Suppressor macrophage treated with lipopolysaccharide for 1 hour (primary cell): ENCODE measurements at places on chromosomes 13 and 19.

DNA sequence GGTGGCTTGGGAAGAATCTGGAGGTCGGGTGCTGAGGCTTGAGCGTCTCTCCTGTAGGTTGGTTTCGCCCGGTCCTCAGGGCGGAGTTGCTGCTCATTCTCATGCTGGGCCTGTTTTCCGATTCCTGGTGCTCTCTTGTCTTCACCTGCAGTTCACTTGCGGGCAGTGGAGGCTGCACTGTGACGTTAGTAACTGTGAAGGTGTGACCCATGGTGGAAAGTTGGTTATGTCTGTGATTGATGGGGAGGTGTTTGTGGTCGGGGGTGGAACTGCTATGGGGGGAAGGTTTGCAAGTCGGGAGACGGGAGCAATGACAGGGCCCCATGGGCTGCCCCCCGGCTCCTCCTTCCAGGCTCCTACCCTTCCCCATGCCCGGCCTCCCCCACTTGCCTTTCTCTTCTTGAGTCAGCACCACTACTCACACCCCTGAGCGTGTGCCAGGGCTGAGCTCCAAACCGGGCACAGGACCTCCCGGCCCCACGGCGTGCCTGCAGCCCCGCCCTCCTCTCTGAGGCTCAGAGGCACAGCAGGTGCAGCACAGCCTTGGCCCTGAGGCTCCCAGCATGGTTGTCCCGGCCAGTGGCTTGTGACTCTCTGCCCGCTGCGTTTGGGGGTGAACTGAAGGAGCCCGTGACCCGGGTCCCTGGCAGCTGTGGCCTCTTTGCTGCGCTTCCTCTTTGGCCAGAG is 79.1 kb downstream of the ATP11A start:
- DNase-seq, result no peak

GRCh38 chr13:82062772-82063171 is 1721.8 kb upstream of the SPRY2 start:
- no peak for DNase-seq

DNA sequence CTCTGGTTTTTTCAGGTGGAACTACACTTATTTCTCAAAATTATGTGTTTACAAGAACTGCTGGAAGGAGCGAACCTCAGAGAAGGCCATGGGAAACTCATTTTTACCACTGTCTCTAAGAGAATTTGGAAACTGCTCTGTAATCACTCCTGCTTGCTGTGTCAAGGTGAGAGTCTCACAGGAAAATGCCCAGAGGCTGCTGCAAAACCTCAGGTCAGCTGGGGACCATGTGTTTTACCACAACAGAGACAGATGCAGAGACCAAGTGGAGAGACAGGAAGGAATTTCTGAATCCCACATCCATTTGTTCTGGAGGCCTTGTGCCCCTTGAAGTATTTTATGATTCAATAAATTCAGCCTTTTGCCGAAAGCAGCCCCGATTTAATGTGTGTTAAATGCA is 743.8 kb upstream of the SLC10A2 start:
- no peak for DNase-seq

- DNase-seq, result no peak
These were observed 17.9 kb downstream of the ZNF700 start for GRCh38 chr19:11942843-11943108.

DNA sequence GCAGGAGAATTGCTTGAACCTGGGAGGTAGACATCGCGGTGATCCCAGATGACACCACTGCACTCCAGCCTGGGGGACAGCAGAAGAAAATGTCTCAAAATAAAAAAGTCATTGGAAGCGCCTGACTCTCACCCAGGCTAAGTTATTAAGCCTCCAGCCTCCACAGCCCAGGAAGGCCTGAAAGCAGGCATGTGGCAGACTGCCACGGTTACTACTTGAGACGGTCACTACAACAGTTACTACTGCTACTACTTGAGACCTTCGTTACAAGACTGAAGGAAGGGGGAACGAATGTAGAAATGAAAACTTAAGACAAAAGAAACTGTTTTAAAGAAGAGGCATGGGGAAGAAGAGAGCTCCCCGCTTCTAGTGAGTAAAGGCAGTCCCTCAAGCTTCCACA is 9.6 kb downstream of the PRR22 start:
- no peak for DNase-seq

- no peak for DNase-seq
These were observed 9.1 kb downstream of the TLE5 start for GRCh38 chr19:3053218-3053621.

DNA sequence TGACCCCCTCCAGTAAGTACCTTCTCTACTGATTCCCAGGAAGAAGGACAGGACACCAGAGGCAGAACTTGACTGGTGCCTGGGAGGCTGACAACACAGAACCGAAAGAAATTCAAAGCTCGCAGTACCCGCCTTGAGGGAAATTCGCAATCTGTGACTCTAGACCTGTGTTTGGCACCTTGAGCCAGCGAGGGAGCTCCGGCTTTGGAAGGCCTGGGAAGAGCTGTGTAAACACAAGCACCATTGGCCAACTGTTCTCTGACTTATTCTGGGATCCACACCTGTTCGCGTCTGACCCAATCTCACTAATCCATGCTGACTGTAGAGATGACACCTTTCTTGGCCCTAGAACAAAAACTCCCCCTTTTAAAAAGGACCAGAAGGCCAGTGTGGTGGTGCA is 50.7 kb downstream of the CEBPG start:
- DNase-seq, result no peak
